ENCODE measurements at places on chromosomes 5 and 9. TPM values are rescaled to one million over a fixed set of nuclear protein-coding genes. Genes with fewer than 3 reads are reported as not detected.

Gene PCDHA1
- polyA plus RNA-seq = not detected

Gene ASPN
- 2.0 TPM for polyA plus RNA-seq

Gene SLC22A4
- 0.61 TPM for polyA plus RNA-seq

DNA sequence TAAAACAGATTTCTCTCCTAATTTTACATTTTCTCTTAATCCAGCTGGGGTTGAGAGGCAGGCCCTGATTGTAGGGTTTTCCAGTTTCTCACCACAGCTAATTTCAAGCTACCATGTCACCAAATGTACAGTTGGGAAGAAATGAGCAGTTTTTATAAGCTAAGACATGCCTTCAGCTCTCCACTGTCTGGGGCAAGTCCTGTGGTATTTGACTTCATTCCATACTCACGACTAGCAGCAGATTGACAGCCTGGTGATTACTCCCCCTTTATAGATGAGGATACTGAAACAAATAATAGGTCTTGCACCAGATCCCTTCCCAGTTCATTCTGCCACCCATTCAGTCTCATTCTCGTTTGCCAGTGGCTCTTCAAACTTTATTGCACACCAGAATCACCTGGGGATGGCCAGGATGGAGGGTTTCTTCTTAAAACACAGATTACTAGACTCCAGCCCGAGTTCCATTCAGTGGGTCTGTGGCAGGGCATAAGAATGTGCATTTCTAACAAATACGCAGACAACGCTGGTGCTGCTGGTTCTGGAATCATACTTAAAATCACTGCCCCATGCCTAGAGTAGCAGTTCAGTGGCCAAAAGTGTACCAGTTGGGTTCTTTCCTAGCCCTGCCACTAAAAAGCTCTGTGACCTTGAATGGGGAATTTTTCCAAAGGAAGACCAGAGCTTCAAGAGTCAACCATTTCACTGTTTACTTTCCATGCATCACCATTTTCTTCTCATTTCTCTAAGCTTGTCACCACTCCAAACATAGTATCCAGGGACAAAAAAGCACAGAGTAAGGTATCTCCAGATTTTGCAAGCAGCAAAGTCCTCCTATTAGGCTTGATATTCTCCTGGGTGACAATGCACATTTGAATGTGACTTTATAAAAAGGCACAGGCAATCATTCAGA is 64.3 kb downstream of the CSNK1A1 start:
- DNase-seq = no peak

- DNase-seq = no peak
Measured at GRCh38 chr9:135591506-135592330, 30.2 kb downstream of the PAEP start.

GRCh38 chr9:121831869-121832268 is 180.4 kb downstream of the DAB2IP start:
- DNase-seq = peak; percentile 3

DNA sequence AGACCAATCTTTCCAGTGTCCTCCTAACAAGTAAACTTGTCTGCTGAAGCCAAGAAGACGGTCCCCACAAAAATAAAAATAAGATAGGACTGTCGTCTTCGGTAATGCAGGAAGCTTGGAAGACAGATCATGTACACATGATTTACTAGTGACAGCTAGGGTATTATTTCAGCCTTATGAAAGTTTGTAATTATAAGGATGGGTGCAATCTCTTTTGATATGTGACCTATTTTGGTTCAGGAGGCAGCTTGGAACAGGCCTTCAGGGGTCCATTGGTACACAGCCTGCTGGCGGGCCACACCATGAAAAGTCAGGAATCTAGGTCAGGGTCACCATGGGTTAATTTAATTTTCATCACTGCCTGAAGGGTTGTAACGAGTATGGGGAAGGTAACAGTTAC is 13.7 kb upstream of the MEIKIN start:
- DNase-seq = no peak

DNA sequence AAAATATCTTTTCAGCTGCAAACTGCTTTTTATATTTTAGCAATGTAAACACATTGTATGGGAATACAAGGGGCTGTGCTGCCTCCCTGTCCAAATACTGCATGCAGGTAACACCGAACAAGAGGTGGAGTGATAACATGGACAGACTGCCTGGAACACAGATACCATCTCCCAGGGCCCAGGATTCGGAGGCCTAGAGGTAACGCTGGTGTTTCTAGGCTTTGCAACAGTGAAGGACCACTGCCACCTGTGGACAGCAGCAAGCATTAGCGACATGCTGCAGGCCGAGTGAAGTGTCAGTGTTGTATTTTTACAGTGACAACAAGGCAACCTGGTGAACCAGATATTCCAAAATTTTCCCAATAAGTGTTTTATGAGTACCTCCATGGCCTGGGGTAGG is 379.1 kb downstream of the DMRT2 start:
- no peak for DNase-seq

- peak; percentile 95 for DNase-seq
Measured at GRCh38 chr9:121286973-121287741, 19.2 kb downstream of the GSN start.
